ENCODE measurements at places on chromosomes 1 and 21. TPM values are rescaled to one million over a fixed set of nuclear protein-coding genes. Genes with fewer than 3 reads are reported as not detected.
A peak's percentile ranks its signal among the peaks of the same experiment; 100 is the strongest.

DNA sequence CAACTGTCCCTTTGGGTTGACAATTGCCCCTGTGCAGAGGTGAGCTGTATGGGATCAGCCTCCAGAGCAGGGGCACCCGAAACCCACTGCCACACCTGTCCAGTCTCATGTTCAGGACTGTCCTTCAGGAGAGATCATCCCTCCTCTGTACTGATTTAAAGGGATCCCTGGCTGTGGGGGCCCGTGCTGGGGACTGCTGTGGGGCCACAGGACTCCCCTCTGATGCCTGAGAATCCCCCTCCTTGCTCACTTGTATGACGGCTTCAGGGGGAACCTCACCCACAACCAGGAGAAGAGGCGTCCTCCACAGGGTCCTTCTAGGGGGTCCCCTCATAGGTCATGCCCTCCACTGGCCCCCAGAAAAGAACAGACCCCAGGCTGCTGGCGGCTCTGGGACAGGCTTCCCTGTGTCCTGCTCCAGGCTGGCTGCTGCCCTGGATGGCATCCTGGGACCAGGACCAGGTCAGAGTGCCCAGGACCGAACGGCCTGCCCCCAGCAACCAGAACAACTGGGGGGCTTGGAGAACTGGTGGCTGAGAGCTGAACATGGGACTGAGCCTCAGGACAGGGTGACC is 77.5 kb upstream of the ACTRT2 start:
- DNase-seq = no peak

GRCh38 chr1:59143811-59144210 is 153.1 kb upstream of the FGGY start:
- no peak for DNase-seq

- no peak for DNase-seq
Observed at GRCh38 chr1:212507369-212507768, 74.6 kb downstream of the NENF start.

GRCh38 chr1:151822404-151822803 is 9.2 kb downstream of the RORC start:
- DNase-seq = peak; percentile 83

DNA sequence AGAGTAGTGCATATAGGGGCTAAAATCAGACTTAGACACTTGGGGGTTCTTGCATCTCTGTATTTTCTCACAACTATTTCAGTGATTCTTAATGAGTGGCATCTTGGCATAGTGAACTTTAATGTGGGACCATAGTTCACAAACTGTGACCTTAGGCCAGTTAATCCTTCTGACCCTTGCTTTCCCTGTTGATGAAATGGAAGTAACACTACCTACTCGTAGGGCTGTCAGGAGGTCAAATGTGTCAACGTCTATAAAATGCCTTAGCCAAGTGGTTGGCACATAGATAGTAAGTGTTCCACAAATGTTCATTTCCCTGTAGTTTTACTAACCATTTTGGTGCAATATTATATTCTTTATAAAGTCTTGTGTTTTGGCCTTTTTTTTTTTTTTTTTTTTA is 49.4 kb downstream of the DYRK1A start:
- DNase-seq = no peak

DNA sequence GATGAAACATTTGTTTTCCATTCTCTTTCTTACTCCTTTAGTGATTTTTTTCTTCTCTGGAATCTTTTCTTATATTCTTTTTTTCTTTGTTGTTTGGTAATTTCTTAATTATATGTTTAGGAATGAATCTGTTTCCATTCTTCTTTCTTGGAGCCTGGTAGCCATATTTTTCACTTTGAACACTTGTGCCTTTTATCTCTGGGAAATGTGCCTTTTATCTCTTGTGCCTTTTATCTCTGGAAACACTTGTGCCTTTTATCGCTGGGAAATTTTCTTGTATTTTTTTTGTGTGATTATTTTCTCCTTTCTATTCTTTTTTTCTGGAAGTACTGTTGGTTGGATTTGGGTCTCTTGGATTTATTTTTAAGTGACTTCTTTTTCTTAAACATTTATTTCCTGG is 118.2 kb downstream of the LEPR start:
- DNase-seq = no peak

DNA sequence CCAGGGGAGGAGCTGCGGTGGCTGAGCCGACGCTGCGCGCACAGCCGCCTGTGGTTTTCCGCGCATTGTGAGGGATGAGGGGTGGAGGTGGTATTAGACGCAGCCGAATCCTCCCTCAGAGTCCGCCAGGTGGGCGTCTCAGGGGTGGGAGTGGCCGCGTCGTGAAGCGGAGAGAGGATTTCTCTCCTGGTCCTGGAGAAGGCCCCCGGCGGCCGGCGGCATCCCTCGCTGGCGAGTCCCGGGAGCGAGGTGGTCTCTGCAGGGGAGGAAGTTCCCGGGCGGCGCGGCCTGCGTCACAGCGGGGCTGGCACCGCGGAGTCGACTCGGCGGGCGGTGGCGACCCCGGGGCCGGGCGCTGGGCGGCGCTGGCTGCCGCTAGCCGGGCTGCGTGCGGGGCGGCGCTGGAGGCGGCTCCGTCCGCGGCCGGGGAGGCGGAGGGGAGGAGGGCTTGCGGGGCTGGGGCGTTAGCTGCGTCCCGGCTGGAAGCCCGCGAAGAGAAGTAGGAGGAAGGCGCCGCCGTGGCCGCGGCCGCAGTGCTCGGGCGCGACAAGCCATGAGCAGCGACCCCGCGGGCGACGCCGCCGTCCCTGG is at the start of gene LRRC8C:
LRRC8C (plus strand) TSS at position 464 of the 591 bp plus-strand sequence. CDS start 53,354 bp downstream, outside the sequence.
- DNase-seq = peak; percentile 90

- no peak for DNase-seq
Observed at GRCh38 chr1:98668733-98669132, 7.2 kb downstream of the SNX7 start.

FNBP1L gene
- 0.81 TPM for total RNA-seq

PAPPA2 gene
- 0.44 TPM for total RNA-seq

SERPINC1 gene
- not detected for total RNA-seq

CDC14A gene
- 18.9 TPM for total RNA-seq

All from activated CD4-positive, alpha-beta memory T cell treated with anti-CD3 and anti-CD28 coated beads for 36 hours (primary cell).